Cerebellar cortex (tissue), 1 donor: ENCODE measurements at places on chromosomes 1 and 21.
A peak's percentile ranks its signal among the peaks of the same experiment; 100 is the strongest.

DNA sequence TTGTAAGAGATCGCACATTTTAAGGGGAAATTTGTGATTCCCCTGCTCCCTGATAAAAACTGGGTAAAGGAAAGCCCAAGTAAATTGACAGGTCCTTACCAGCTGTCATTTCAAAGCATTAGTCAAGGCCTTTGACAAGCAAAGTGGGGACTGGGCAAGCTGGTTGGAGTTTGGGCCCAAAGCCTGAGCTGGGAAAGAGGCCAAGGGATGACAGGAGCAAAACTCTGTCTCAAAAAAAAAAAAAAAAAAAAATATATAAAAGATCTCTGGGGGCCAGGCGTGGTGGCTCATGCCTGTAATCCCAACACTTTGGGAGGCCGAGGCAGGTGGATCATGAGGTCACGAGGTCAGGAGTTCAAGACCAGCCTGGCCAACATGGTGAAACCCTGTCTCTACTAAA, 36.9 kb downstream of the SLC2A1 start:
- no peak for DNase-seq

- DNase-seq, result no peak
Measured at GRCh38 chr1:3016641-3017439, 4.4 kb upstream of the ACTRT2 start.

- no peak for DNase-seq
Measured at GRCh38 chr1:51973587-51974474, 16.7 kb downstream of the RAB3B start.

GRCh38 chr1:10733474-10734366, 62.7 kb downstream of the CASZ1 start:
- no peak for DNase-seq

DNA sequence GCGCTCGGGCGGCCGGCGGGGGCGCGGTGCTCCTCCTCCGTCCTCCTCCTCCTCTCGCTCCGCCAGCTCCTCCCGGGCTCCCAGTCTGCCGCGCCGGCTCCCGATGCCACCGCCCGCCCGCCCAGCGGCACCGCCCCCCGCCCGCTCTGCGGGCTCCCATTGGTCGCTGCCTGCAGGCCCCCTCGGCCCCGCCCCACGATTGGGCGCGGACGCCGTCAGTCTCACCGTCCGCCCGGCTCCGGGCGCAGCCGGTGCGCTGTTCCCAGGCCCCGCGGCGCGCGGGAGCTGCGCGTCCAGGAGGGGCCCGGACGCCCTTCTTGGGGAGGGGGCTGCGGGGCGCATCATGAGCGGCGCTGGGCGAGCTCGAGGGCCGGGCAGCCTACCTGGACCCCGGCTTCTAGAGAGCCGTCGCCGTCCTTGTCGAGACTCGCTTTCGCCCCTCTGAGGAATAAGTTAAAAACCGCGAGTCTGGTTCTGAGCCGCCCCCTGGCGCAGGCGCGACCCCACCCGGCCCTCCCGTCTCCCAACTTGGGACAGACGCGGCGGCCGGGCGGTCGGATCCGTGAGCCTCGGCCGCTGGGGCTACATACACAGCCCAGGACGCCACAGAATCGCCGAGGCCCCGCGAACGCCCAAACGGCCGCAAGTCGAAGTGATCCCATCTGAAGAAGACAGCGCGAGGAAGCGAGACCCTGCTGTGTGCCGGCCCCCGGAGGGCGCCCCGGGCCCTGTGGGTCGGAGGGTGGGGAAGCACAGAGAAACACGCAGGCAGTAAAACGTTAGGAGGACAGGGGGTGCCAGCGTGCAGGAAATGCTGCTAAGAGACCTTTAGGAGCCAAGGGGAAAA, at the start of gene SIPA1L2:
SIPA1L2 (minus strand) TSS at position 87 of the 847 bp plus-strand sequence. CDS start 114,794 bp downstream, outside the sequence.
- peak; percentile 80 for DNase-seq

- no peak for DNase-seq
Measured at GRCh38 chr1:206933333-206933945, 11.7 kb upstream of the FCMR start.

GRCh38 chr1:198649968-198650338, 11.1 kb downstream of the PTPRC start:
- no peak for DNase-seq

DNA sequence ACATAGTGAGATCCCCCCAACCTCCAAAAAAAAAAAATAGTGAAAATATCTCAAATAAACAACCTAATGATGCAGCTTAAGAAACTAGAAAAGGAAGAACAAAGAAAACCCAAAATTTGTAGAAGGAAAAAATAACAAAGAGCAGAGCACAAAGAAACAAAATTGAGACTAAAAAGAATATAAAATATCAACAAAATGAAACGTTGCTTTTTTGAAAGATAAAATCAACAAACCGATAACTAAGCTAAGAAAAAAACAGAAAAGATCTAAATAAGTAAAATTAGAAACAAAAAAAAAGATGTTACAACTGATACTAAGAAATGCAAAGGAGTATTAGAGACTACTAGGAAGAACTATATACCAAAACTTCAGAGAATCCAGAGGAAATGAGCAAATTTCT, 139.3 kb upstream of the PALMD start:
- DNase-seq, result no peak

GRCh38 chr1:214026985-214027384, 39.2 kb downstream of the PROX1 start:
- no peak for DNase-seq

DNA sequence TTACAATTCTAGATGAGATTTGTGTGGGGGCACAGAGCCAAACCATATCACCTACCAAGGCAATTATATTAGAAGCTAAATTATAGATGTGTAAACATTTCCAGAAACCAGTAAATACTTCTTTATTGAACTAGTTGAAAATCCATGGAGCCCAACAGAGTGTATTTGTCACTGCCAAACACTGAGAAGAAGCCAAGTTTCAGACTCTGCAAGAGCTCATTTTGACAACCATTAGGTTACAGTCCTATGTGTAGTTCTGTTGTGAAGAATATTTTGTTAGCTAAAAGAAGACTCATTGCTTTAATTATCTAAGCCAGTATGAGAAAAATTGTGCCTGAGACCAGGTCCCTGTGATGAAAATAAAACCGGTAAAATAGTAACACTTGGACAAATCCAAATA, 358.9 kb upstream of the SGIP1 start:
- no peak for DNase-seq

GRCh38 chr1:180893614-180894013, 19.1 kb upstream of the KIAA1614 start:
- DNase-seq, result no peak

GRCh38 chr1:39683591-39684312, 7.5 kb downstream of the HPCAL4 start:
- no peak for DNase-seq

- no peak for DNase-seq
Measured at GRCh38 chr1:168365719-168366479, 85.2 kb downstream of the TBX19 start.

DNA sequence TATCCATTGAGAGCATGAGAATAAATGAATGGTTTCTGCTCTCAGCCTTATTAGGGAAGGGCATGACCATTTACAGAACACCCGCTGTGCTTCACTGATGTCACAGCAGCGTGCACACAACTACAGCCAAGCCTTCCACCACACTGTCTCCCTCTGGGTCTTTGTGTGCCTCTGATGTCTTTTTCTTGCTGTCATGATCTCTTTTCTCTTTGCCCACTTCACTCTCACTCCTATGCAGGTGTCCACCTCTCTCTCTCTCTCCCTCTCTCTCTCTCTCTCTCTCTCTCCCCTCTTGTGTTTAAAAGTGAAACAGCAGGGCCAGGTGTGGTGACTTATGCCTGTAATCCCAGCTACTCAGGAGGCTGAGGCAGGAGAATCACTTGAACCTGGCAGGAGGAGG, 232.5 kb upstream of the JUN start:
- no peak for DNase-seq

GRCh38 chr1:16438924-16439323, 1.6 kb upstream of the NECAP2 start:
- DNase-seq, result no peak

DNA sequence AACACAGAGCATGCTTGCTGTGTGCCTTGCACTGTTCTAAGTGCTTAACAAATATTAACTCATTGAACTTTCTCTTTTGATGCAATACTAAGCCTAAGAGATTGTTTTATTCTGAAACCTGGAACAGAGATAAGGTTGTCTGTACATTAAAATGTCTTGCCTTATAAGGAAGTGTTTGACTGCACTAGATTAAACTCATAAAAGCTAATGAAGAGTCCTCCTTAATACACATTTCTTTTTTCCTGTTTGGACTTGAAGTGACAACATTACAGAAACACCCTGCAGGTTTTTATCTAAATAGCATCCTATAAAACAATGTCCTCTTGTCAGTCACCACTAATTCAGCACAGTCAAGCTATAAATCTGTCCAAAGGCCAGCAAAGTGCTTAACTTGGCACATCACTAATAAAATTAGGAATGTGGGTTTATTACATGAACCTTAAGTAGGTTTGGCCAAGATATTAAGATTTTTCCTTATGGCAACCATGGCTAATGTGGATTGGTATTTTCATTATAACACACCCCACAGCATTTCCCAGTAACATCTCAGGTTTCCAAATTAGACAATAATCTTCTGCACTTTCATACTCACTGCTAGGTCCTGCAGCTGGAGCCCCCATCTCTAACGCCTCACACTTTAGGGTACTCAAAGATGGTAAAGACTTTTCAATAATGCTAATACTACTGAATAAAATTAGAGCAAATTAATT, 389.7 kb downstream of the LMO4 start:
- no peak for DNase-seq

DNA sequence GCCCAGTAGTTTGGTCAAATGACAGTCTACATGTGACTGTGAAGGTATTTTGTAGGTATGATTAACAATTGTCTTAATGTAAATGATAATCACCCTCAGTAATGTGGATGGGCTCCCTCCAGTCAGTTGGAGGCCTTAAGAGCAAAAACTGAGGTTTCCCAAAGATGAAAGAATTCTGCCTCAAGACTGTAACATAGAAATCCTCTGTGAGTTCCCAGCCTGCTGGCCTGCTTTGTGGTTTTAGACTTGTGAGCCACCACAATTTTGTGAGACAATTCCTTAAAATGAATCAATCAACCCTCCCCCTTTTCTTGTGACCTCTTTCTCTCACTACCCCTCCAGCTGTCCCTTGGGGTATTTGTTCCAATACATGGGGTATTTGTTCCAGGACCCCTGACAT, 226.4 kb upstream of the DPYD start:
- DNase-seq, result no peak

DNA sequence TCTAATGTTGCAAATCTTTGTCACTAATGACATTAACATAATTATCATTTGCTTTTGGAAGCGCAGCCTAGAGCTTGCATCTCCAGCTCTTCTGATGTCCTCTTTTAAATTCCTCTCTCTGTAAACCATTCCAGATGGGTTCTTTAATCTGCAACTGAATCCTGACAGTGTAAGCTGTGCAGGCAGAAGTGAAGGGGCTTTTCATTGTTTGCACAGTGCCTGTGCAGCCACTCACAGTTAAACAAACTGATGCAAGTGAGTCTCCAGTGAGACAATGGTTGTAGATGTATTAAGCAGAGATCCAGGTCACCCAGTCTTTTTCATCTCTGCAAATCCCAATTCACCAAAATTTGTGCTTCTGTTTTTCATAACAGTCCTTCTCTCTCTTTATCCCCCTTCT, 22.5 kb upstream of the FCRL5 start:
- DNase-seq, result no peak
